ENCODE measurements at places on chromosomes 3 and 15. TPM values are rescaled to one million over a fixed set of nuclear protein-coding genes. Genes with fewer than 3 reads are reported as not detected.

DNA sequence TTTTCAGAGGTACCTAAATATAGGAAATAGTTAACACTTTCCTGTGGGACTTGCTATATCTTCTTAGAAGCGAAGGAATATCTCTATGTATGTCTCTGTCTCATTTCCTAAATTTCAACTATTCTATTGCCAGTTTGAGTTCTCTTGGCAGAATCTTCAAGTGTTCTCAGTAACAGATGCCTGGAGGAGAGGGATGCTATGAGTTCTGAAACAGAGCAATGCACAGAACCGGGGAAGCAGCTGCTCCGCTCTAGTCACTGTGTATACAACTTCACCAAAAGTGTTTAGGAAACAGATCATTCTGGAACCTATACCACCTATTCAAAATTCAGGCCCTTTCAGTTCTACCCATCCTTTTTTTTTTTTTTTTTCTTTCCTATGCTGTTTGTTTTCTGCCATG is 144.6 kb downstream of the RORA start:
- no peak for DNase-seq

- DNase-seq: no peak
Observed at GRCh38 chr3:123576122-123576521, 8.7 kb downstream of the HACD2 start.

DNA sequence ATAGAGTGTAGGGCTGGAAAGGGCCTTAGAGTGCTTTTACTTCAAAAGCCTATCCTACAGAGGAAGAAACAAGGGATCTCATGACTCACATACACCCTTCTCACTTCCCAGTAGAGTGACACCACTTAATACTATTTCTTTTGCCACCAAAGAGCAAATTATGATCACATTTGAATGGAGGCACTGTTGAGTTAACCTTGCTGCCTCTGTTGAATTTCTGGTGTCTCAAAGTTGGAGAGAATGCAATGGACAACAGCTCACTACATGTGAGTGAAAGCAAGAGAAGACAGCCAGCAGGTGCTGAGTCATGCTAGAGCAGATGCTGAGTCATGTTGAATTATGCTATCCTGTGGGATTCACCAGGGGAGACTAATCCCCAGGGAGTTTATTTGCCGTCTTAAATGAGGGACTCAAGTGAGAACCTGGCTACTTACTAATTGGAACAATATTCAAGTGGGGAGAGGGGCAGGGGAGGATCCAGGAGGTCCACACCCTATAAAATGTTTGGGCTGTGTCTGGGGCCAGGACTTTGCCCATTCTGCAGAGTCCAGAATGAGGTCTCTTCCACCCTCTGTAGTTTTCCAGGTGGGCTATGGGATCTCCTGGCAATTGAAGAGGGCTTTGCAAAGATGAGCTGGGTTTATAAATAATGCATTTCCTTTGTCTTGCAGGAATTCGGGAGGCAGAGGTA is 35.8 kb downstream of the ST8SIA2 start:
- no peak for DNase-seq

Gene TRANK1
- total RNA-seq: 11.5 TPM

GRCh38 chr3:125431912-125432790 is 57.0 kb upstream of the ZNF148 start:
- DNase-seq: no peak
